ENCODE measurements at places on chromosomes 4 and X. TPM values are rescaled to one million over a fixed set of nuclear protein-coding genes. Genes with fewer than 3 reads are reported as not detected.

DNA sequence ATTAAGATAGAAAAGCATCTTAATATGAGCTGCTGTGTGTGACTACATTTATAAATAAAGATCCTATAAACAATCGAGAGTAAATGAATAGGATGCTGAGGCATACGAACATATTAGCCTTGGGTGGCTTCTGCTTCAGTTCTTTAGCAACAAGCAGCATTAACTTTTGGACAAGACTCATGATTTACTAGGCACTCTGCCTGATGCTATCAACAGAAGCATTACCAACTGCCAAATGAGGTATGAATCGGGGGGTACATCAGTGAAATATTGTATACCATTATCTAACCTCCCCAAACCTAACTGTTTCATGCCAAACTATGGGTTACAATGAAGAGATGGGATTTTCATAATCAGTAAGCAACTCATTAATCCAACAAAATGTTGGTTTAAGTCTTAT, 113.1 kb downstream of the RAB28 start:
- no peak for DNase-seq

GRCh38 chr4:177667687-177668086, 225.4 kb upstream of the AGA start:
- DNase-seq = no peak

PPBP gene
- total RNA-seq = not detected

DNA sequence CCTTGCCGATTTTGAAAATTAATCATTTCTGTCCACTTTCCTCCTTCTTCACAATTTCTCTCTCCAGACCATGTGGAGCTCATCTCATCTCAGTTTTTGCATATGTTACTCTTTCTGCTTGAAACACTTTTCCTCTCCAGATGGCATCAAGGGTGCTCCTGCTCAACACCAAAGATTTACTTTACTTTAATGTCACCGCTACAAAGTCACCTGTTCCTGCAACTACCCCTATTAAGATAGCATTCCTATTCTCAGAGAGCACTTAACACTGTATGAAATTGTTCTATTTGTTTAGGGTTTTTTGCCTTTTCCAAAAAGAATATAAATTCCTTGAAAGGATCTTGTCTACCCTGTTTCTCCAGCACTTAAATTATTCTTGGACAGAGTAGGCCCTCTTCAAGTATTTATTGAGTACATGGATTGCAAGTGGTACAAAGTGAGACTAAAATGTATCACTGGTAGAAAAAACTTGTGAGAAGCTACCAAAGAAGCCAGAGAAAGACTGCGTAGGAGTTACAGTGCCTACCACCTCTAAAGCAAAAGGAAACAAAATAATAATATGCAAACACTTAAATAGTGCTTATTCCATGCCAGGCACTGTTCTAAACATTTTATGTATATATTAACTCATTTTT, 1.1 kb upstream of the EXOSC9 start:
- DNase-seq = no peak

DCAF12L2 gene
- total RNA-seq = not detected

DNA sequence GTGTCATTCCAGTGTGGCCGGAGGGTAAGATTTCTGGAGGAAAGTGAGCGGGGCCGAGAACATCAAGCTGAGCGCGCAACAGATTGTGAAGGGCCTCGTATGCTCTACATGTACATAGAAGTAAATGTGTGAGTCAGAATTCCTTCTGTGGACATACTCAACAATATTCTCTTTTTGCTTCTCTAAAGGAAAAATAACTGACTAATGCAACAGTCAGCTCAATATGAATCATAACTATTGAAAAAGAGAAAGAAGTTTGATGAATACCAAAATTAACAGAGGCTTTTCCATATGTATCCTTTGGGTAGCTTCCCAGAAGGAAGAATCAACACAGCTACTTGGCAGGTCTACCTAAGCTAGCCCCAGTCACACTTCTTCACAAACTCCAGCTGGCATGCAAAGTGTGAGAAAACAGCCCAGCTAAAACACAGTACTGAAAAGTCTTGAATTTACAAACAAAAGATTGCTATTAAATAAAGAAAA, 87.5 kb upstream of the ZFP42 start:
- no peak for DNase-seq

DNA sequence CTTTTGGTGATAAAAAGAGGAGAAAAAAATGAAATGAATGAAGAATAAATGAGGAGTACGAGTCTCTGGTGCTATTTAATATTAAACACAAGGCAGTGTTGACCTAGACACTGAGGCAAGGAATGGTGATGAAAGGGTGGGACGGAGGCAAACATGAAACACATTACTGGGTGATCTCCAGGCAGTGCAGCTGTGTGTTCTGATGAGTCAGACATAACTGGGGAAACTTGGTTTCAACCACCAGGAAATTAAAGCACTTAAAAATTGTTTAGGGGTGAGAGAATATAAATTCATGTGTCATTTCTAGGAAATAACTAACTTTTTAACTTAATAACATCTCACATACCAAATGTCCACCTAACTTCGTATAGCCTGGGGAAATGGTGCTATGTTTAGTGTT, 19.7 kb upstream of the CXCL6 start:
- no peak for DNase-seq

DNA sequence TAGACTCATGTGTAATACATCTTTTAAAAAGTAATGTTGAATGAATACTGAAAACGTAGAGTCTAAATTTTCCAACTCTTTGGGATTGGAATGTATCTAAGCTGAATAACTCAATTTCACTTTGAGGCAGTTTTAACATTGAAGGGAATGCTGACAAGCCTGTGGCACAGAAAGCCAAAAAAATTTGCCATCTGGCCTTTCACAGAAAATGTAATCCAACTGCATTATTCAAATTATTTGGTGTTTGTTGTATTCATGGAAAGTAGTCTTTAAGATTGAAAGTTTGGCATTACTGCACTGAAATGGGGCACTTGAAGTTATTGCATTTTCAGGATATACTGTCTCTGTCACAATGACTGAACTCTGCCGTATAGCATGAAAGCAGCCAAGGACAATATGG, 186.9 kb downstream of the FRMPD4 start:
- no peak for DNase-seq

DNA sequence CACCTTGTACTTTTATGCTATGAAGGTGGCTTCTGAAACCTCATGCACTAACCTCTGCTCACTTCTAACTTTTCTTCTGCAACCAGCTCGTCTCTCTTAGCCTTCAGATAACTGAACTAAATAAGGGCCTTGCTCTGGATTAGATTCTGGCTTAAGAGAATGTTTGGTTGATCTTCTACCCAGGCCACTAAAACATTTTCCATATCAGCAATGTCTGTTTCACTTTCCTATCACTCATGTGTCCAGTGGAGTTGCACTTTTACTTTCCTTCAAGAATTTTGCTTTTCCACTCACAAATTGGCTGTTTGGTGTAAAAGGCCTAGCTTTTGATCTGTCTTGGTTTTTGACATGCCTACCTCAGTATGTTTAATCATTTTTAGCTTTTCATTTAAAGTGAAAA, 105.8 kb downstream of the KCTD8 start:
- no peak for DNase-seq

GYPE gene
- not detected for total RNA-seq

GRCh38 chr4:152101556-152102435, 341.0 kb upstream of the GATB start:
- no peak for DNase-seq

MBTPS2 gene
- 6.2 TPM for total RNA-seq

GRCh38 chr4:85970535-85970934, 389.3 kb downstream of the MAPK10 start:
- no peak for DNase-seq

TMEM31 gene
- not detected for total RNA-seq

DNA sequence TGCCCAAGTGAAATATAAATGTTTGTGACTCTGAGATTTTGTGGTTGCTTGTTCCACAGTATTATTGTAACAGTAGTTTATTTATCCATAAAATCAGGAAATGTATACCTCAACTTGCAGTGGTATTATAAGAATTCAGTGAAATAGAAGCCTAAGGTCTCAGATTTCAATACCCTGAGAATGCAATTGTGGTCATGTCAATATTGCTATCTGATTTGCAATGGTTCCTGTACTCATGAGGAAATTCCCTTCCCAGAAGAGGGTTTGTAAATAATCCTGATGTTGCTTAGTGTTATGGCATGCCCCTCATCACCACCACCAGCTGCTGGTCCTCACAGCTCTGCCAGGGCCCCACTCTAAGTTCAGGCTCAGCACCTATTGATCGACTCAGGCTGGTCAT, 67.8 kb downstream of the SLC34A2 start:
- DNase-seq = no peak

DNA sequence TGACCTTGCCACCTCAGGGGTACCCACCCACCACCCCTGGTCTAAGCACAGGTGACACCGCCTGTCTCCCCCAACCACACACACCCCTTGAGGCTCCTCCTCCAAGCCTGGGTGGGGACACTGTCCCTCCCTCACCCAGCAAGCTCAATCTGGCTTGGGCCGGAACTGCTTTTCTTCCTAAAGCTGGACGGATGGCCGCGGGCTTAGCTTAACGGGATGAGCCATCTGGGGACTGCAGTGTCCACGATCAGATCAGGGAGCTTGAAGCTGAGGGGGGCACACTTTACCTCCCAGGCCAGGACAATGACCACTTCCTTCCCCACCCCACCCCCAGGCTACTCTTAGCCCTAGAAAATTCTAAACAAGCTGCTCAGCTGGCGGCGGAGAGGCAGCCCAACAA, 1.0 kb upstream of the SLC6A8 start:
- DNase-seq = no peak

CPE gene
- total RNA-seq = 199 TPM

- no peak for DNase-seq
Observed at GRCh38 chr4:113336556-113336955, 287.1 kb downstream of the ANK2 start.

- DNase-seq = no peak
Observed at GRCh38 chr4:107939307-107939706, 8.0 kb downstream of the CYP2U1 start.

DNA sequence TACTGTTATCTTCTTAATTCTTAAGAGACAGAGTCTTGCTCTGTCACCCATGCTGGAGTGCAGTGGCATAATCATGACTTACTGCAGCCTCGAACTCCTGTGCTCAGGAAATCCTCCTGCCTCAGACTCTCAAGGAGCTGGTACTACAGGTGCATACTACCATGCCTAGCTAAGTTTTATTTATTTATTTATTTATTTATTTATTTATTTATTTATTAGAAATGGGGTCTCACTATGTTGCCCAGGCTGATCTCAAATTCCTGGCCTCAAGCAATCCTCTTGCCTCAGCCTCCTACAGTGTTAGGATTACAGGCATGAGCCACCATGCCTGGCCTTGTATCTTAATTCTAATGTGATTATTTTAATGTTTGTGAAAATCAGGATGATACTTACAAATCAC, 125.6 kb downstream of the THOC2 start:
- DNase-seq = no peak

CXXC4 gene
- not detected for total RNA-seq

CNGA2 gene
- total RNA-seq = not detected

DNA sequence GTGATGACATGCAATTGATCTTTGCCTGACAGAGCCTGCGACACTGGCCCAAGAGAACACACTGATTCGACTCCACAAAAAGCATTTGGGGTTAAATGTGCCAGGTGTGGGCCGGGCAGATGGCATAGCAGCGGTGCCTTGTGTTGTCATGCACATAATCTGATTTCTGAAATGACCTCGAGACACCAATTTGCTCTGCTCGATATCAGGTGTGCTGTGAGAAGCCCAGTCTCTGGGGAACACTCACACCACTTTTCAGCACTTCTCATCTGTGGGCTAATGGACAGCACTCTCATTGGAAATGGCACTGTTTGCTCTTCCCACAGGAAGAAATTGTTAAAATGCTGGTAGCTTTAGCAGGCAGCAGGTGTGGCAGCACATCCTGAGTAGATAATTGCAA, 738.3 kb upstream of the TENM3 start:
- DNase-seq = no peak

SYN1 gene
- 5.7 TPM for total RNA-seq

SCRG1 gene
- total RNA-seq = 2.3 TPM

- no peak for DNase-seq
Observed at GRCh38 chrX:21947671-21948070, 7.2 kb downstream of the SMS start.

Data from ascending aorta (tissue), 2 donors.